ENCODE measurements at places on chromosomes 13 and 19.

- no peak for DNase-seq
Measured at GRCh38 chr19:45591004-45591637, 6.5 kb upstream of the OPA3 start.

DNA sequence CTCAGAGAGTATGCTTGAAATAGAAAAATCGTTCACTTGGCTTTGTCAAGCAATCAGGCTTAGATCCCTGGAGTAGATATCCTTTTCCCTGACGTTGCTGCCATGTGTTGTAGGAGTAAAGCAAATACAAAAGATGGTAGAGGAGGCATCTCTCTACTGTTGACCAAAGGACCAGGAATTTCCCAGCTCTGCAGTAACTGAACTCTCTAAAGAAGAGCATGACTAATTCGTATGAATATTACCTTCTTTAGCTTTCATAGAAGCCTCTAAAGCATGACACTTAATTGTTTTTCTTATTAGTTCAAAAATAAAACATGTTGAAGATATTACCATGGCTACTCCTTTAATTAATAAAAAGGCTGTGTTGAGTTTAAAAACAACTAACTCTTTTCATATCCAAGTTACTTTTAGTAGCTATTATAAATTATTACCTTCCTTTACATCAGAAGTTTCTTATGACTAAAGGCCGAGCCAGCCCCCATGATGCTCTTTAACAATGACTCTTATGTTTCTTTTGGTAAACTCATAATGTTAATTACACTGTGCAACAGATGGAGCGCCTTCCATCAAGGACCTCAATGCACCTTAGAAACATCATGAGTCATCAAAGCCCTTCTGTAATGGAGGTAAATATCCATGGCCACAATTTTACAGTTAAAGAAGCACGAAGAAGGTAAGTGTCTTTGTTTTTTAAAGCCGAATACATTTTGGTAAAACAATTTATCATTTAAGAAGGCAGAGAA lies 352.4 kb downstream of the KLF5 start:
- no peak for DNase-seq

DNA sequence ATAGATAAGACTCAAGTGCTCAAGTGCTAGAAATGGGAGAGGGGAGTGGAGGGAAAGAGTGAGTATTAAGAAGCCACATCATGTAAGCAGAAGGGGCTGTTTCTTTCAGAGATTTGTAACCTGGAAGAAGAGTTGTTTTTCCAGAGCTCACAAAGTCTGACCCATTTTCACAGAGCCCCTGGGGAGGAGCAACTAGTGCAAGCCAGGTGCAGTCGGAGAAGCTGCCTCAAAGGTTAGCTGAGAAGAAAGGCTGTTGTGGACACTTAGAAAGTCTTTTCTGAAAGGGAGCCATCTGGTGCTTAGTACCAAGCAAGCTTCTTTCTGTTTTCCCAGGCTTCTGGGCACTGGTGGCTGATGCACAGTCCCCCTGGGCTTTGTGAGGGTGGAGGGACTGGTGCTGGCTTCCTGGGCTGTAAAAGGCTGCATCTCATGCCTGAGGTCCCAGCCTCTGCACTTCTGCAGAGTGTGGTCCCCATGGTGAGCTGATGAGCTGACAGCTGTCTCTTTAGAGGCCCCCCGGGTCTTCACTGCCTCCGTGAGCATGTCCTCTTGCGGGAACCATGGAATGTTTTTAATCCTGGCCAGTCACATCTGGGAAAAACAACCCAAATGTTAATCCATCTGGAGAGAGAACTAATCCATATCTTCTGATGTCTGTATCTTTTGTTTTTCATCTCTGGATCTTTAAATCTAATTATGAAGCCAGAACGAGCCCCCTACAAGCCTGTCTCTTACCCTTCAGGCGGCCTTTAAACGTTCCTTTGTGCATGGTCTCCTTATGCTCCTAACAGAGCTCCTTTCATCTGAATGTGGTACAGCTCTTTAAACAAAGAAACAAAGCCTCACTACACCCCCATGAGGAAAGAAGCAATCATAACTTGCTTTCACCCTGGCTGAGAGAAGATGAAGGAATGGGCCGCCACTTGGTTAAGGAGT lies 40.2 kb downstream of the OLFM4 start:
- no peak for DNase-seq

DNA sequence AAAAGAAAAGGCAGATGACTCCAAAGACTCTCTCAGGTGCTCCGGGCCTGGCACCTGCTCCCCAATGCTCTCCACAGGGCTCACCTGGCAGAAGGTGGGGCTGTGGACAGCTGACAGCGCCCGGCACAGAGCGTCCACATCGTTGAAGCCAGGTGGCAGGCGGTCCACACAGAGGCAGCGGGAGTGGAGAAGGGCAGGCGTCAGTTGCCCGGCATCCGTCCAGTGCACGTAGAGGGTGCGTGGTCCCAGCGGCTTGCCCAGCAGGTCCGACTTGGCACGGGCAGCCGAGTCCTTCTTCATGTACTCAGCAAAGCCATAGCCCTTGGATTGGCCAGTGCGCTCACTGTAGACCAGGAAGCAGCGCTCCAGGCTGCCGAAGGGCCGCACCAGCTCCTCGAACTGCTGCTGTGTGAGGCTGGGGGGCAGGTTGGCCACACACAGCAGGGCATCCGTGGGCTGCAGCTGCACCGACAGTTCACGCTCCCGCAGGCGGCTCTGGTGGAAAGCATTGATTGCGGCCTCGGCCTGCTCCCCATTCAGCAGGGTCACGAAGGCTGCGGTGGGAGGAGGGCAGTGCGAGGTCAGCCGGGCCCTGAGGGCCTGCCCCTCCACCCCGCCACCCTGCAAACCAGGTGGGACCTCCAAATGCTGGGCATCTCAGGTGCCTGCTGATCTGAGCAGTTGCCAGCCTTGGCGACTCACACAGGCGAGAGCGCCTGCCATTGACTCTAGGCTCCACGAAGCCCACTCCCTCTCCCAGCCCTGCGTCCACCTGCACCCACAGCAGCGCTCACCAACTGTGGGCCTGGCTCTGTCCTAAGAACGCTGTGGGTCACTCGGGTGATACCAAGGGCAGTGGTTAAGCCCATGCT lies 4.5 kb downstream of the RAVER1 start:
- DNase-seq = no peak

GRCh38 chr13:37960427-37960826 lies 90.9 kb upstream of the TRPC4 start:
- DNase-seq = peak; percentile 6

- DNase-seq = no peak
Measured at GRCh38 chr19:56884441-56884840, 43.9 kb upstream of the PEG3 start.

DNA sequence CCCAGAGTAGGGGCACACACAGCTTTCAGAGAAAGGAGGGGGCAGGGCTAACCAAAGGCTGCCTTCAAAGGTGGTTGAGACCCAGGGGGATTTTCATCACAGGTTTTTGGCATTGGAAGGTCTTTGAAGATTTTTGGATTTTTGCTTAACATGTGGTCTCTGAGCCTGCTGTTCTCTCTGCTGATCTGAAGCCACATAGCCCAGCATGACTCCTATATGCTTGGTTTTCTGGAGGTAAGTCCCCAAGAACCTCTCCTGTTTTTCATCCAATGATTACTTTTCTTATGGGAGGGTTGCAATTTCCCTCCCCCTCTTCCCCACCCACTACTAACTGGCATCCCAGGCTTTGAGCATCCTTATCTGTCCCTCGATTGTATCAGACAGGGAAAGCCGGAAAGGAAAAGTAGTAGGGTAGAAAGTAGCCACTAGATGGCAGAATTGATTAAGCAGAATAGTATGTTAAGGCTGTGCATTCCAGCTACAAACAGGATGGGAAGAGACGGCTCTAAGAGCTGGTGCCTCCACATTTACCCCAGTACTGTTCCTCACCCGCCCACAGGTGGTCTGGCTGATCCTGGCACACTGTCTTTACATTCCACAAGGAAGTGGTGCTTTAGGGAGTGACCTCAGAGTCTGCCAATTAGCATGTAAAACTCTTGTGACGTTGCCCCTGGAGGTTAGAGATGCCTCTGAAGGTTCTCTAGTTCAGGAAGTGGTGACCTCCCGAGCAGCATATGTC lies 218.9 kb upstream of the EDNRB start:
- peak; percentile 32 for DNase-seq

DNA sequence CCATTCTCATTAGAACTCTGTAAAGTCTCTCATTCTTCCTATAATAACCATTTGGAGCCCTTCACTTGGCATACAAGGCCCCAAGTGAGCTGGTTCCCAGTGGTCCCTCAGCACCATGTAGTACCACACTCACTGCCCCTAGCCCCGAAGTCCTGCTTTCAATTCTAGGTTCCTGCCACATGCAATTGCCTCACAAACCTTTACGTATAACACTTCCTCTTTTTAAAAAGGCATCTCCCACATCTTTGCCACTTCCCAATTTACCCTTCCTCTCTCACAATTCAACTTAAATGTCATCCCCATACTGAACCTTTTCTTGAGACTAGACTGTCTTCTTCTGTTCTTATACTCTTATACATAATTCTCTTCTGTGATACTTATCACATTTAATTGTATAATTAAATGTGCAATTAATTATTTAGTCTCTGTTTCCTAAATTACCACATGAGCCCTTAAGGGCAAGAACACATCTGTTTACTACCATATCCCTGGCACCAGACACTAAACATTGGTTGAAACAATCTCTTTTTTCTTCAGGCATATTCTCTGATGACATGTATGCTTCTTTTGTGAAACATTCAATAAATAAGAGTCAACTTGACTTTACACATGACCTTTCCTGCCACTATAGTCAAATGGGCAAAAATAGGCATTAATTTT lies 304.0 kb downstream of the SPRY2 start:
- no peak for DNase-seq

DNA sequence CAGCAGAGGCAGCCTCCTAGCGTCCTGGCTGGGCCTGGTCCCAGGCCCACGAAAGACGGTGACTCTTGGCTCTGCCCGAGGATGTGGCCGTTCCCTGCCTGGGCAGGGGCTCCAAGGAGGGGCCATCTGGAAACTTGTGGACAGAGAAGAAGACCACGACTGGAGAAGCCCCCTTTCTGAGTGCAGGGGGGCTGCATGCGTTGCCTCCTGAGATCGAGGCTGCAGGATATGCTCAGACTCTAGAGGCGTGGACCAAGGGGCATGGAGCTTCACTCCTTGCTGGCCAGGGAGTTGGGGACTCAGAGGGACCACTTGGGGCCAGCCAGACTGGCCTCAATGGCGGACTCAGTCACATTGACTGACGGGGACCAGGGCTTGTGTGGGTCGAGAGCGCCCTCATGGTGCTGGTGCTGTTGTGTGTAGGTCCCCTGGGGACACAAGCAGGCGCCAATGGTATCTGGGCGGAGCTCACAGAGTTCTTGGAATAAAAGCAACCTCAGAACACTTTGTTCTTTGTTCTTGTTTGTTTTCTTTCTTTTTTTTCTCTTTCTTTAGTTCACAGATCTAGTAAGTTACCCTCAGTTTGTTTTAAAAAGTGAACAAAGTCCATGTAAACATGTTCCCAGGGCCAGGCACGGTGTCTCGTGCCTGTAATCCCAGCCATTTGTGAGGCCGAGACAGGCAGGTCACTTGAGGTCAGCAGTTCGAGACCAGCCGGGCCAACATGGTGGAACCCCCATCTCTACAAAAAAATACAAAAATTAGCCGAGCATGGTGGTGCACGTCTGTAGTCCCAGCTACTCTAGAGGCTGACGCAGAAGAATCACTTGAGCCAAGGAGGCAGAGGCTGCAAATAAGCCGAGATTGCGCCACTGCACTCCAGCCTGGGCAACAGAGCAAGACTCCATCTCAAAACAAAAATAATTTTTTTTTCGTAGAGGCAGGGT lies 10.2 kb downstream of the ANGPTL4 start:
- DNase-seq = no peak

DNA sequence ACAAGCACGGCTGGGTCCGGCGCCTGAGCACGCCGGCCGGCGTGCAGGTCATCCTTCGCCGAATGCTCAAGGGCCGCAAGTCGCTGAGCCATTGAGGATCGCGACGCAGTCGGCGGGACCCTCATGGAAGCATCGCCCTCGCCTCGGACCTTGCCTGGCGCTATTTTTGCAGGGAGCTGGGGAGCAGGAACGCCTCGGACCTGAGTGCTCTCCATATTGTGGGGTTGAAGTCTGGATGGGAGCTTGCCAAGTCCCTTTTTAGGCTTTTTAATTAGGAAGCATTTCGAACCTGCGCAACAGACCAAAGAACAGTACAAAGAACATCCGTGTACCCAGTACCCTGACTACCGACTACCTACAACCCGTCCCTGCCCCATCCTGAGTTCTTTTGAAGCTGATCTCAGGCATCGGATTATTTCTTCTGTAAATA lies 628 bp downstream of the MRPL34 start:
- DNase-seq = no peak

- DNase-seq = no peak
Measured at GRCh38 chr19:6501740-6502648, at the start of gene TUBB4A. Gene TUBB4A (minus strand): TSS chr19:6502309. CDS start chr19:6502212, 97 bp downstream.

DNA sequence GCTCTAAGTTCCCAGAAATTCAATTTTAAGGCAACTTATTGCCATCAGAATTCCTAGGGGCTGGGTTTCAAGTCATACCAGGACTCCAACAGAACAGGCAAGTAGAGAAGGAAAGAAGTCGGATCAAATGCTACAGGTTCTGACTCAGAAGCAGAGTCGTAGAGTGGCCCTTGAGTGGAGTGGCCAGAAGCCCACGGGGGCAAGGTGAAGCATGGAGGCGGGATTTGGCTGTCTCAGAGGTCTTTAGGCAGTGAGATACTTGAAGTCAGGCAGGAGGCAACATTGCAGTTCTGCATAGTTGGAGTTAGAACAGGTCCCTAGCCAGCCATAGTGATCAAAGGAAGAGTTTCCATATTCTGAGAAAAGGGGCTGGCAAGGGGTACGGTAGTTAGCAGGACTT lies 111.6 kb downstream of the NHLRC3 start:
- no peak for DNase-seq

DNA sequence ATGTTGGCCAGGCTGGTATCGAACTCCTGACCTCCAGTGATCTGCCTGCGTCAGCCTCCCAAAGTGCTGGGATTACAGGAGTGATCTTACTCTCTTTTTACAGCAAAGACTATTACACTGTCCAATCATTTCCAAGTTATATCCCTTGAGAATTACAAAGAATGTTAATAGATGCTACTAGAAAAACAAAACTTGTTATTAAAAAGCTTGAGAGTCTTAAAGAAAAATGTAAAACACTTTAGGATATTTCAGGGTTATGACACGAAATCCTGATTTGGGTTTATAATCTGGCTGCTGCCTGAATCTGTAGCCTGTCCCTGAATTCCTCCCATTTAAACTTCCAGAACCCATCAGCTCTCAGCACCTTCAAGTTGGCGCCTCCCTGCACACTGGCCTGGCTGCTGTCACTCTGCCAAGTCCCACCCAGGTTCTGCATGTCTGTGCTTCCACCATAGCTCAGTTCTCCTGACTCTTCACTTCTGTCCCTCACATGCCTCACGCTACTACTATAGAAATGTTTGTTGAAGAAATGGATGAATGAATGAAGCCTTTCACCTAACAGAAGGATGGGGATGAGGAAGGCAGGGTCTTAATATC lies 55.8 kb upstream of the RFXAP start:
- no peak for DNase-seq

DNA sequence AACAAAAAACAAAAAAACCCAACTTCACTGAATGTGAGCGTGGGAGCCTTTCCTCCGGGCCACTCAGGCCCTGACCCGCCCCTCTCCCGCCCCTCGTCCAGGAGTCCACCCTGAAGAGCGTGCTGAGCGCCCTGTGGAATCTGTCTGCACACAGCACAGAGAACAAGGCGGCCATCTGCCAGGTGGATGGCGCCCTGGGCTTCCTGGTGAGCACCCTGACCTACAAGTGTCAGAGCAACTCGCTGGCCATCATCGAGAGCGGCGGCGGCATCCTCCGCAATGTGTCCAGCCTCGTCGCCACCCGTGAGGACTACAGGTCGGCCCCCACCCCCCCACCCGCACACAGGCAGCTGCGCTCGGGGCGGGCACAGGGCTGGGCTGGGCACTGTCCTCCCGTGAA lies 11.9 kb downstream of the APC2 start:
- DNase-seq = no peak
